ENCODE measurements at places on chromosomes 7 and 10.

GRCh38 chr10:46514431-46514861, 42.0 kb downstream of the GPRIN2 start:
- peak; percentile 46 for DNase-seq

- no peak for DNase-seq
Measured at GRCh38 chr10:10043083-10043482, 974.6 kb upstream of the CELF2 start.

DNA sequence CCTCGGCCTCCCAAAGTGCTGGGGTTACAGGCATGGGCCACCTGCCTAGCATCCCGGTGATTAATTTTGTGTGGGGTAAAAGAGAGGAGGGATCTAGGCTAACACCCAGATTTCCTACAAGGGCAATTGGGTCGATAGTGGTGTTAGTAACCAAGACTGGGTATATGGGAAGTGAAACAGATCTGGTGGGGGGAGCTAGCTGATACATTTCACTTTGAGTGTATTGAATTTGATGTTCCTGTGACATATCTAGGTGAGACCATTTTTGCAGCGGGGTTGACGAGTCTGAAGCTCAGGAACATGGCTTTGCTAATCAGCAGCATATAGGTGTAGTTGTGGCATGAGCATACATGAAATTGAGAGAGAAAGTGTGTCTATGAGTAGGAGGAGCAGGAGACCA, 12.0 kb downstream of the CLCN1 start:
- DNase-seq, result no peak

GRCh38 chr10:34994565-34995142, 95.5 kb downstream of the CUL2 start:
- DNase-seq, result peak; percentile 91

GRCh38 chr10:484441-484924, 205.0 kb downstream of the DIP2C start:
- DNase-seq, result peak; percentile 57

DNA sequence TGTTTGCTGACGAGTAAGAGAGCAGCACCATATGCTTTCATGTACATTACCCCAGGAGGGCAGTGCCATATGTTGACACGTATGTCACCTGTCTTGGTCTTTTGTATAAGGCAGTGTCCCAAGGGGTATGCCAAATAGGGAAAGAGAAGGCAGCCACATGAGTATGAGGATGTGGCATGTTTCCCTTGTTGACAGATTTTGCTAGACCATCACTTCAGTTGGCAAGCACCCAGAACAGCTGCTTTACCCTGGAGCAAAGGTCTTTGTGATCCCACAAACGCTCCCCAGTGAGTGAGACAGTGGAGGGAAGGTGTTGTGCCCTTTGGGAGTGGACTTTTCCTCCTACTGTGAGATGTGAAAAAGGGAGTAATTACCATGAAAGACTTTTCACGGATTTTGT, 350.1 kb downstream of the ETV1 start:
- no peak for DNase-seq

- DNase-seq, result no peak
Measured at GRCh38 chr7:32115831-32116230, 45.6 kb upstream of the PDE1C start.

DNA sequence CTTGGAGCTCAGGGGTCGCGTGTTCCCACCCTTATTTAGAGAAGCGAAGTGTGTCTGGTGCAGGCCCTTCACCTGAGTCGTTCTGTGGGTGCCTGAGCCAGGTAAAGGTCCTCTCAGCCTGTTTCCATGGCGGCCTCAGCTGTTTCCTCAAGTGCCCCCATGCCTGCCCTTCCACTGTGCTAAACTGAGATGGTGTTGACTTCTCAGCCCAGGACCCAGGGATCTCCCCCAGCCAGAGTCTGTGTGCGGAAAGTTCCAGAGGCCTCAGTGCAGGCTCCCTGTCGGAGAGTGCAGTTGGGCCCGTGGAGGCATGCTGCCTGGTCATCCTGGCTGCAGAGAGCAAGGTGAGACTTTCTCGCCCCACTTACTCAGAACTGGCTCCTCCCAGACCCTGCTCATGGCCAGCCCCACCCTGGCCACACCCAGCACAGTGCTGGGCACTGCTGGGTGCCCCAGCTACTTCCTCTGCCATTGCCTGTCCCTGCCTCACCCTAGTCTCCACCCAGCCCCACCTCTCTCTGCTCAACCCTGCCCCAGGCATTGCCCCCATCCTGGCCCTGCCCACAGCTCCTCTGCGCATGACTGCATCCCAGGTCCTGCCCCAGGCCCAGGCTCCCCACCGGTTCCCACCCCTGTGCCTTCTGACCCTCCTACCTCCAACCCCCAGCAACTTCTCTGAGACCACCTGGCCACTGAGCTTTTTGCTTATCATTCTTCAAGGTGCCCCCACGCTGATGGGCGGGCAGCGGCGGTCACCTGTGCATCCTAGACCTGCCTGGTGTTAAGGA, 20.3 kb downstream of the NACAD start:
- no peak for DNase-seq

DNA sequence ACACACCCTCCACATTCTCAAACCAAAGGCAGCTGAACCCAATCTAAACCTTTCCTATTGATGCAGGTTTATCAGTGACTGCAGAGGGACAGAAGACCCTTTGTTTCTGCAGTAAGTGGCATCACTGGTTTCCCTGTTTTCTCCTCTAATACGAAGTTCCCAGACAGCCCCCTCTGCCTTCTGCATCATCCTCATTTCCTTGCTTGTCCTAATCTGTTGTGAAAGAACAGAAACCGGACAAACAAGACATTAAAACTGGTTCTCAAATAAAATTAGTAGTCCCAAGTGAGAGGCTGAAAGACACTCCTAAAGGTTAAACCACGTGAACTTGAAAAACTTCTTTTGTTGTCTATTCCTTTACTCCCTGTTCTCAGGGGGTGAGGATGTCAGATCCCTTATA, 10.1 kb upstream of the ADRB1 start:
- no peak for DNase-seq

- DNase-seq, result no peak
Measured at GRCh38 chr7:129431911-129432643, 2.2 kb upstream of the STRIP2 start.

- DNase-seq, result no peak
Measured at GRCh38 chr7:30652698-30653641, 29.3 kb downstream of the CRHR2 start.

DNA sequence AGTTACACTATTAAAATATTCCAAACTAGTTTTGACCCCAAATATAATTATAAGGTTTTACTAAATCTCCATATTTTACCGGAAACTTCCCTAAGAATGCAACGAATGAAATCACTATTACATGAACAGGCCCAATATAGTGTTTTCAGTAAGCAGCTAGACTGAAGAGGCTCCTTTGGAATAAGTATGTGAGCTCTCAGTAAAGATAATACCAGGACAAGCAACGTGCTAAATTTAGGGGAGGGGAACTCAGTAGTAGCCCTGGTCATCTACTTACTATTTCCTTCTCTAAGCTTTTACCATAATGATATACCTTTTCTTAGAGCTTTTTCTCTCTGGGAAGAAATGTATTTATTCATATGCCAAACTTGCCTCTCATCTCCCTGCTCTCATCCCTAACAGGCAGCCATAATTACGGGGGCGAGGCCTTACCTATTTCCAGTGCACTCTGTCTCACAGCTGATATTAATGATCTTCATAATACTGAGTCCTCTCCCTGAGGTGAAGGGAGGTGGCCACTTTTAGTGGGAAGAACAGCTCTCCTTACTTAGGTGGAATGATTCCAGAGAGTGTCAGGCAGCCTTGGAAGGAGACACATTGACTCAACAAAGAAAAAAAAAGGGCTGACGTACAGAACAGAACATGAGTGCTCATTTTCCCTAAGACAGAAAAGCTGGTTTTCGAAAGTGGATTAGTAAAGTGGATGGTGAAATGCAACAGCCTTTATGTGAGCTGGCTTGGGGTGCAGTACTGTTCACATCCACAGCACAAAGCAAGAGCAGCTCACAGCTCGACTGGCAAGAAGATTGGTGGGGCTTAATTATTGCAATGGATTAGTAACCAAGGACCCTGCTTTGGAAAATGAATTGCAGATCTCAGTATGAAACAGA, 165.4 kb downstream of the GLI3 start:
- no peak for DNase-seq

DNA sequence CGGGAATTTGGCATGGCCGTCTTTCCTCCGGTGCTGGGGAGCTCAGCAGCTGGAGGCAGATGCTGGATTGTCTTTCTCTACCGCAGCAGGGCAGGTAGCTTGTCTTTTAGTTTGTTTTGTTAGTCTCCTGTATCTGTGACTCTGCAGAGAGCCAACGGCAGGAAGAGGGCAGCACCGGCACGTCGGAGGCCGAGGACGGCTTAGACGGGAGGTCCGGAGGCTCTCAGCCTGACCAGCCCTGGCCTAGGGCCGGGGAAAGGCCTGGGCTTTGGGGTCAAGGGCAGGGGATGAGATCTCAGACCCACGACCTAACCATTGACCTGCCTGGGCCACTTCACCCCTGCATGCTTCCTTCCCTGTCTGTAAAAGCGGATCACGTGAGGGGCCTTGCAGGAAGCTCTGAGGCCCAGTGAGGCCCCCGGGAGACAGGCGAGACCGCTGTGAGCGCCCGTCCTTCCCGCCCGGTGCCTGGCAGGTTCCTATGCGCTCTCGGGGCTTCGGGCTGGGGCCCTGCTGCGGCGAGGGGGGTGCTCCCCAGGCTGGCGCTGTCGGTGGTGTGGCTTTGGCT, 72.7 kb downstream of the LHPP start:
- peak; percentile 82 for DNase-seq

GRCh38 chr7:84876061-84876821, 310.6 kb downstream of the SEMA3D start:
- no peak for DNase-seq

- DNase-seq, result peak; percentile 86
Measured at GRCh38 chr7:12729112-12729511, 41.7 kb downstream of the ARL4A start.

GRCh38 chr7:124768525-124768924, 2.9 kb upstream of the GPR37 start:
- DNase-seq, result no peak

GRCh38 chr10:25756784-25757183, 177.2 kb upstream of the MYO3A start:
- DNase-seq, result no peak

DNA sequence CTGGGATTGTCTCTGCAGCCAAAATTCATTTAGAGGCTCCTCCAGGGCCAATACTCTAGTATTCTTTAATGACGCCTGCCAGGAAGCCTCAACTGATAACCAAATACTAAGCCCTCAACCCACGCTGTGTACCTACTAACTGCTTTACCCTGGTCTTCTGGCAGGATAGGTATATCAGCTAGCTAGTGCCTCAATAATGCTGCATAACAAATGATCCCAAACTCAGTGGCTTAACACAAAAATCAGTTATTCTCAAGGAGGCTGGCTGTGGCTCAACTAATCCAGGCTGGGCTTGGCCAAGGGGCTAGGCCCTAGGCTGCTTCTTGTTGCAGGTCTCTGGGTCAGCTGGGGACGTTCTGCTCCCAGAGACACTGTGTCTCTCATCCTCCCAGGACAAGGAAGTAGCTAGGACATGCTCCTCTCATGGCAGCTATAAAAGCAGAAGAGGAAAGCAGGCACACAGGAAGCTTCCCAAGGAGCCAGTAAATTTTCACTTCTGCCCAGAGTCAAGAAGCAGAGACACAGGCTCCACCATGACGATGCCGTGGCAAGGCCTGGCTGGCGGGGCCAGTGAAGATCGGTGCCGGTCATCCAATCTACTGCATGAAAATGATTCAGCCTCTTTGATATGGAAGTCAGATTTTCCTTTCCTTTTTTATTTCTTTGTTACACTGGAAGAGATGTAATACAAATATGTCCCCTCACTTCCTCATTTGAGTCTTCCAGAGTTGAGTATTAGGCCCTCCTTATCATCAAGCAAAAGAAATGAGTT, 28.6 kb upstream of the COL13A1 start:
- no peak for DNase-seq

DNA sequence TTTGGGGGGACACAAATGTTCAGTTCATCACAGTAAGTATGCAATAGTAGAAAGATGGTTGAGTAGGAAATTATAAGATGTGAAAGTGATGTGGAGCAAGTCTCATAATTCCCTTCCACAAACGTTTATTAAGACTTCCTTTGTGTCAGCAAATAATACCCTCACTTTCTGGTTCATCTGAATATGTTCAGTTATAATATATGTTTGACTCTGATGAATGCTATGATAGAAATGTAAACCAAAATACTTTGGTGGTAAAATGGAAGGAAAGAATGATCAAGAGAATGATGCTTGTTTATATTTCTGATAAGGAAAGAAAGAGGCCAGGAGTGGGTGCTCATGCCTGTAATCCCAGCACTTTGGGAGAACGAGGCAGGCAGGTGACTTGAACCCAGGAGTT, 111.7 kb upstream of the PLXDC2 start:
- no peak for DNase-seq

GRCh38 chr10:66919248-66919647, 6.6 kb upstream of the LRRTM3 start:
- DNase-seq, result no peak

DNA sequence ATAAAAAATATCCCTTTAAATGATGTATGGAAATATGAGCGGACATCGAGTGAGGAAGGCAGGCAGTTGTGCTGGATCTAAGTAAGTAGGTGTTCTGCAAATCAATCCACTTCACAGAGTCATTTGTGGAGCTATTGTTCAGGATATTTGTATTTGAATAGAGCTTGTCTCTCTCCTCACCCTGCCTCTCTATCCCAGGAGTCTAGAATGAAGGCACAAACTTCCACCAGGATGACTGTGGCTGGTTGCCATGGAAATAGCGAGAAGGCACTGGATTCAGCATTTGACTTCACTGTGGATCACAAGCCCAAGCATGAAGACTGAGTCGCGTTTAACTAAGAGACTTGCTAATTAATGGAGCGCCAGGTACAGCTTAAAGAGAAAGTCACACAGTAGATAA, 53.2 kb downstream of the NPY start:
- peak; percentile 77 for DNase-seq

DNA sequence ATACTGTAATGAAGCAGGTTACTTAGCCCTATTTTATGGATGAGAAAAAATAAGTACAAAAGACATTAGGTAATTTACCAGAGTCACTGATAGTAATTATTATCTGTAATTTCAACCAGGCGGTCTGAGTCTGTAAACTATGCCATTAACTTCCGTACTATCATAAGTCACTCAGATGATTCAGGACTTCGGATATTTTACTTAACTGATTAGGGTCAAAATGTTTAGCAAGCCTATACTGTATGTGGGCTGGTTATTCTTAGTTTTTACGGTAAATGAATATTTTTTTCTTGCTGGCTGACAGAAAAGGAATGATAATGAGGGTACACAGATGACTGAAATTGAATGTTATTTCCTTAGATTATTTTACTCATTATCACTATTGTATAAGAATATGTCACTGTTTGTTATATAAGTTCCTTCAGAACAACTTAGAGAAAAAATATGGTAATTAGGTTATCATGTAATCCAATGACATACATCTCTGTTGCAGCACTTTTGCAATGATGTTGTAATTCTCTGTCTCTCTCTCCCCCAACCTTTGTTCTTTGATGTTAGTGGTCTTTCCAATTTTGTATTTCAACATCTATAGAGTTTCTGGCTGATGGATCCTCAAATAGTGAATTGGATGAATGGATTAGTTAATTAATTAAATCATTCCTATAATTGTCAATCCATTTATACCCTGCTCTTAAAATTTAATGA, 165.6 kb downstream of the ZEB1 start:
- no peak for DNase-seq

GRCh38 chr10:98632456-98633150, 185.9 kb upstream of the HPS1 start:
- DNase-seq, result no peak

Measured in endodermal cell (in vitro differentiated cells).